ENCODE measurements at places on chromosomes 11 and 22.

- DNase-seq = no peak
Observed at GRCh38 chr11:118184784-118185579, 8.5 kb upstream of the SCN2B start.

GRCh38 chr11:29962243-29962642 lies 54.6 kb downstream of the KCNA4 start:
- DNase-seq = no peak

GRCh38 chr22:44186121-44186510 lies 5.4 kb downstream of the PARVG start:
- no peak for DNase-seq

- no peak for DNase-seq
Observed at GRCh38 chr11:94144216-94144615, 15.6 kb downstream of the PANX1 start.

DNA sequence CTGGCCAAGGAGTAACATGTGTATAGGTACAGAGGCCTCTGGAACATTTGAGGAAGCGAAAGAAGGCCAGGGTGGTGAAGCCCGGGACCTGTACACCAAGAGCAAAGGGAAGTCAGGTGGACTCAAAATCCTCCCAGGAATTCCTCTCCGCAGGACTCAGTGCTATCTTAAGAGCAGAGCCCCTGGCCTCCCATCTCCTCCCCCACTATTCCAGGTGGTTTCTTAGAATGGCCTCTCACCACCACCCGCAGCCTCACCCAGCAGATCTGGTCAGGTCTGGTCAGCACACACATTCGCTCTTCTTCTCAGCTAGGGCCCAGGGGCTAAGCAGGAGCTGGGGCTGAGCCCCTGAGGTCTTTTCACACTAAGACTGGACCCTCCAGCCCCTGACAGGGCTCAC lies 59.1 kb downstream of the SCGB1A1 start:
- no peak for DNase-seq

DNA sequence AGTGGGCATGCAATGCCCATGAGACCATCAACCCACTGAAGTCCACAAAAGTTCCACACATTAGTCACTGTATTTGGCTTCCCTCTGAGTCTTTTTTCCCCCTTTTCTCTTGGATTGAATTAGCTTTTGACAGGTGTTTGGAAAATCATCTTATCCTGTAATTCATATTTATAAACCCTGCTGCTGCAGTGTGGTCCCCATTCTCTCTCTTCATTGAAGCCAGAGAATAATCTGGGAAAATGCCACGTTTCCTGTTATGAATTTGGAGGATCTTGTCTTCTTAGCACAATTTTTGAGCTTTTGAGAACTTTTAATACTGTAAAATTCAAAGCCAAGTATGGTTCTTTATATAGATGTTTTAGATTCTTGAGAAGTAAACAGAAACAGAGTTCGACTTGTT lies 84.8 kb downstream of the UVRAG start:
- DNase-seq = no peak

- no peak for DNase-seq
Observed at GRCh38 chr22:45430871-45431270, 17.4 kb downstream of the RIBC2 start.

DNA sequence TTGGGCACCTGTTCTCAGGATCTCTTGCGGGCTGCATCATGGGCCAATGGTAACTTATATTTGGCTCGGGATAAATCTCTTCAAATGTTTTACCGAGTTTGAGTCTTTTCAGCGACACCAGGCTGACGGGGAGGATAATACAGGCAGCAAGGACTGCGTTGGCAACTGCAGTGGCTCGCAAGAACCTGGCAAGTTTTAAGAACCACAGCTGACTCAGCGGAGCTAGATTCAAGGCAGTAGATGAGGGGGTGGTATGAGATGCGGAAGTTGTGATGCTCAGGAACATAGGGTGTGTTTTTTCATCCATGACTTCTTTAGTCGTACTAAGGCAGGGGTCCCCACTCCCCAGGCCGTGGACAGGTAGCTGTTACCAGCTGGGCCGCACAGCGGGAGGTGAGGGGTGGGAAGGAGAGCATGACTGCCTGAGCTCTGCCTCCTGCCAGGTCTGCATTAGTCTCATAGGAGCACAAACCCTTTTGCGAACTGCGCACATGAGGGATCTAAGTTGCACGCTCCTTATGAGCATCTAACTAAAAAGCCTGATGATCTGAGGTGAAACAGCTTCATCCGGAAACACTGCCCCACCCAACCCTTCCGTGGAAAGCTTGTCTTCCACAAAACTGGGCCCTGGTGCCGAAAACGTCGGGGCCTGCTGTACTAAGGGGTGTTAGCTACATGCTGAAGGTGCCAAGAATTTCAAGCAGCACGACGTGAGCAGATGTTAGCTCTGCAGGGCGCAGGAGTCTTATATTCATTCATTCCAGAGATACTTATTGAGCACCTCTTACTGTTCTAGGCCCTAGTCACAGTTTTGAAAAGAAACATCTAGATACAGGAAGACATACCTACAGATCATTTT lies 6.4 kb upstream of the JAM3 start:
- DNase-seq = no peak

DNA sequence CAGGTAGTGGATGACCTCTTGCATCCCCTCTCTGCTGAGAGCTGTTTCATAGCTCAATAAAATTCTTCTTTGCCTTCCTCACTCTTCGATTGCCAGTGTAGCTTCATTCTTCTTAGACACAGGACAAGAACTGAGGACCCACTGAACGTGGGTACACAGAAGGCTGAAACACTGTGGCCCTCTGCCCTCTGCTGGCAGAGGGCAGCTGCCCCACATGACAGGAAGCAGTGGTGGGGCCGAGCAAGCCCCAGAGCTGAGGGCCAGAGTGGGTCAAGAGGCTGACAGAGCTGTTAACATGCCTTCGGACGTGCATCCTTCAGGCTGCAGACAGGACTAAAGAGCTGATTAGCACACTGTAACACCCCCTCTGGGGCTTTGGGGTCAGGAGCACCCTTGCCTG lies 15.6 kb downstream of the SMC1B start:
- DNase-seq = no peak

DNA sequence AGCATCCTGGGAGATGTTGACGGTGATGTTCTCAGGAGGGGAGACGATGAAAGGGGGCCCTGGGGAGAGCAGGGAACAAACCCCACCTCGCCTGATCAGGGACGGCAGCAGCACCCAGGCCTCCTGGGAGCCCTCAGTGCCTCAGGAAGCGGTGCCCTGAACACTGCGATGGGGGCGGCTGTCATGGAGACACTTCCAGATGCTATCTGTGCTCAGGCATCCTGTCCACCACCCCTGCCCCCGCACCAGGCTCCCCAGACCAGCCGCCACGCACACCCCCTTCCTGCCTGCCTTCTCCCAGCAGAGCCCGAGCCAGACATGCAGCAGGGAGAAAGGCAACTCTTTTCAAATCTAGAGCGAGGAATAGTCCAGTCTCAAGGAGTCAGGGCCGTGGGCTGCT lies 20.6 kb downstream of the IGSF9B start:
- no peak for DNase-seq

GRCh38 chr11:35711173-35711910 lies 48.8 kb downstream of the TRIM44 start:
- DNase-seq = no peak

DNA sequence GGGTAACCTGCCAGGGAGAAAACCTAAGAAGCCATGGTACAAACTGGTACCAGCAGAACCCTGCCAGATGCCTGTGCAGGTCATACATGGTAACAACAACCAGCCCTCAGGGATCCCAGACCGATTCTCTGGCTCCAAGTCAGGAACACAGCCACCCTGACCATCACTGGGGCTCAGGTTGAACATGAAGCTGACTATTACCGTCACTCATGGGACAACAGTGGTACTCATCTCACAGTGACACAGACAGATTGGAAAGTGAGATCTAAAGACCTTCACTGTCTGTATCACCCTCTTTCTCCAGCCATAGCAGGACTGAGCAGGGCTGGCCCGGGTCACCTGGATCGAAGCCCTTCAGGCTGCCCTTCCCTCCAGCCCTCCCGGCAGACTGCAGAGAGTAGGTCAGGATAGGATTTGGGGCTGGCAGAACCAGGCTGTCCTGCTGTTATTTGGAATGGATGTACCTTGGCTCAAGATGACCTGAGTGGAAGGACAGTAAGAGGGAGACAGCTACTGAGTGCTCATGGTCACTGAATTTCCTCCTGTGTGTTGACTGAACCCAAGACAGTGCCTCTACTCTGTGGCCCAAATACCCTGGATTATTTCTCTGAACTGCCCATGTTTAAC lies 94.7 kb downstream of the GGTLC2 start:
- DNase-seq = no peak

GRCh38 chr11:8812438-8812837 lies 98.6 kb upstream of the AKIP1 start:
- DNase-seq = no peak

GRCh38 chr11:134429106-134429505 lies 17.1 kb upstream of the B3GAT1 start:
- DNase-seq = no peak
